Heart left ventricle (tissue), 16 donors: ENCODE measurements at places on chromosomes 5 and 9.
A peak's percentile ranks its signal among the peaks of the same experiment; 100 is the strongest.

DNA sequence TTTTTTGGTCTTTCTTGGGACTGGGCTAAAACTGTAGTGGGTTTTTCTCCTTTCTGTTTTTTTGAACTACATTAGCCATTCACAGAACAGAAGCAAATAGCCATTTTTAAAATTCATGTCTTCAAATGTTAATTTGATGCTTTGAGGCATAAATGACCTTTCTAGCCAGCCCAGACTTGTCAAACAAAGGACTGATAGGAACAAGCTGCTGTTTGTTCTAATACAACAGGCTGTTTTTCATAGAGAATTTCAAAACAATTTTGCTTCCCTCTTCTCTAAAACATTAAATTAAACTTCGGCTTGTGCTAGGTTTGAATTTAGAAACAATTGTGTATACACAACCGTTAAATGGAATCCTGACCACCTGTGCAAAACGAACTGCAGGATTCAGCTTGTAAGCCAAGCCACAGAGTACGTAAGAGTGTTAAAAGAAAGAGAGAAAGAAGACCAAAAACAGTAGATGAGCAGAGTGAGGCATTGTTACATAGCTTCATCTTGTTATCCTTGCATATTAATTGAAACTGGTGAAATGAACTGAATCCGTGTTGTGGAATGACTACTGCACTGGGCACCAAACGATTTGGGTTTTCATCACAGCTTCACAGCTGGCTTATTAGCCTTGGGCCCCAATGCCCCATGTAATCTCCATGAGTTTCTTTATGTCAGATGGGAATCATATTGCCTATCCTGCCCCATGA, 100.0 kb downstream of the ZSWIM6 start:
- no peak for DNase-seq

DNA sequence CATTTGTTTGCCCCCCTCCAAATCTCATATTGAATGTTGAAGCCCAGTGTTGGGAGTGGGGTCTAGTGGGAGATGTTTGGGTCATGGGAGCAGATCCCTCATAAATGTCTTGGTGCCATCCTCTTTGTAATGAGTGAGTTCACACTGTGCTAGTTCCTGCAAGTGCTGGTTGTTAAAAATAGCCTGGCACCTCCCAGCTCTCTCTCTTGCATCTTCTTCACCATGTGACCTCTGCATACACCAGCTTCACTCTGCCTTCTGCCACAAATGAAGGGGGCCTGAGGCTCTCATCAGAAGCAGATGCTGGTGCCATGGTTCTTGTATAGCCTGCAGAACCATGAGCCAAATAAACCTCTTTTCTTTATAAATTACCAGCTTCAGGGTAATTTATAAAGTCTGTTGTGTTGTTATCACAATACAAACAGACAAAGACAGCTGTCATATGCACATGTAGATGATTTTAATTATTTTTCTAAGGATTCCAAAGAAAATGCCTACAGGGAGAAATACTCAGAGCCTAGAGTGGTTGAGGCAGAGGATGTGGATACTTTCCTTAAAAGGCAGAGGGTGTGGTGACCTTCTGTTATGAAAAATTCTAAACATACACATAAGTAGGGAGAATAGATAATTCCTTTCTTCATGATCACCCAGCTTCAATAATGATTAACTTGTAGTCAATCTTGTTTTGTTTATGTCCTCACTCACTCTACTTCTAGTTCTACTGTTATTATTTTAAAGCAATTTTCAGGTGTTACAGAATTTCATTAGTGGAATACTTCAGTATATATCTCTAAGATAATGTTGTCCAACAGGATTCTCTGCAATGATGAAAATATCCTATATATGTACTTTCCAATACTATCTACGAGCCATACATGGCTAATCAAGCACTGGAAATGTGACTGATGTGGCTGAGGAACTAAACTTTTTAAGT, 75.1 kb upstream of the RANBP6 start:
- peak; percentile 16 for DNase-seq

DNA sequence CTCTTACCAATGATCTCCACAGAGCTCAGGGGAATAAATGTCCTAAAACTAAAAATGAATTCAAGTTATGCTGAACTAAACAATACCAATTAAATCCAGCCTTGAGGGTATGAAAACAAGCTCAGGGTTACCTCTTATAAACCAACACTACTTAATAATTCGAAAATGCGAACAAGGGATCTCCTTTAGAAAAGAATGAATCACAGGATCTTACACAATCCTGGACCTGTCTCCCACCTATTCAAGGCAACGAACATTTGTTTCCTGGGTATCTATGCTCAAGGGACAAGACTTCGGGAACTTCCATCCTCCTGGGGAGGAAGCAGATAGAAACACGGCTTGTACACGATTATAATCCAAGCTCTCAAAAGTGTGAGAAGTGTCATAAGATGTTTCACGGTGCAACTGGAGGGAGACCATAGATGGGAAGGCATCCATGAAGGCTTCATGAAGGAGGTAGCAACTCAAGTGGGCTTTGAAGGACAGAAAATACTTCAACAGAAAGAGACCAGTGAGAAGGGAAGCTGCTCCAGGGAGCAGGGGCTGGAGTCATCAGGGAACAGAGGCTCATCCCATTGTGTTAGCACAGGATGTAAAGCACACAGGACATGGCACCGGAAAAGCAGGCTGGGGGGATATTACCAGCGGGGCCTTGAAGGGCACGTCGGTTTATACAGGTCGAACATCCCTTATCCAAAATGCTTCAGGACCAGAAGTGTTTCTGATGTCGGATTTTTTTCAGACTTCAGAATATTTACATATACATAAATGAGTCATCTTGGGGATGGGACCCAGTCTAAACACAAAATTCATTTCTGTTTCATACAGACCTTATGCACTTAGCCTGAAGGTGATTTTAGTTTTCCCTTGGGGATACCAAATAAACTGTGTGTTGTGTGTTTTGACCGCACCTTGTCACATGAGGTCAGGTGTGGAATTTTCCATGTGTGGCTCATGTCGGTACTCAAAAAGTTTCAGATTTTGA, 87.4 kb downstream of the TLE1 start:
- DNase-seq, result no peak

DNA sequence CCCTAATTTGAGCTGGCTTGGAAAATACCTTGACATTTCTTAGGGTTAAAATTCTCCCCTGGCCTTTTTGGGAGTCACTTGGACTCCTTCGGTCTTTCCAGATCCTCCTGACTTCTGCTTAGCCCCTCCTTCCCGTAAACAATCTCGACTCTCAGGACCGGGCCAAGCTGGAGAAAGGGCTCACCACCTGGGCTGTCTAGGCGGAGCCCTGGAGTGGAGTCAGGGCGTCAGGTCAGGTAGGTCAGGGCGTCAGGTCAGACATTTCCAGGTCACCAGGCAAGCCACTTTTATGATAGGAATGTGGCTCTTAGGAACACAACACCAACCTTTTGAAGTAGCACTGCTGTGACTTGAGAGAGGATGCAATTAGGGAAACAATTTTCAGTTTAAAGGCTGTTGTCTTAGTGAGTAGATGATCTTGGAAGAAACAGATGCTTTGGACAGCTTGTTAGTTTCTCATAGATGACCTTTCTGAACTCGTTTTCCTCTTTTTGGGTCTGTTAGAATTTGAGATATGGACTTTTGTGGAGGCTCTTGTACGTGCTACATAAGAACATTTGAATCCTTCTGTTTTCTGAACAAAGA, 12.8 kb downstream of the OSTF1 start:
- no peak for DNase-seq

DNA sequence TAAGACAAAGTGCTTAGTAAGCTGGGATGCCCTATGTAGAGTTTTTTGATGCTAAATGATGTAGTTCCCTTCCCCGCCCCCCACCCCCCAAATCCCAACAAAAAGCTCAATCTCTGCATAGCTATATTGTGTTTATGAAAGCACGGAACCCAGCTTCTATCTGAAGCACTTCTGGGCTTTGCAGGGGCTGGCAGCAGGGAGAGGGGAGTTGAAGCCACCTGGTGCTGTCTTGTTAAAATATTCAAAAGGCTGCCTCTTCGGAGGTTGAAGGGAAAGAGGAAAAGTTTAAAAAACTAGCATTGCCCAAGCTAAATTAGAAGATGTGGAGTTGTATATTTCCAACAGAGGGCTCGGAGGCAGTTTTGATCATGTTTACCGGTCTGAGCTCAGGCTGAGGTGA, 5.0 kb upstream of the TNC start:
- no peak for DNase-seq

GRCh38 chr5:179452356-179453230, 97.8 kb upstream of the RUFY1 start:
- no peak for DNase-seq

DNA sequence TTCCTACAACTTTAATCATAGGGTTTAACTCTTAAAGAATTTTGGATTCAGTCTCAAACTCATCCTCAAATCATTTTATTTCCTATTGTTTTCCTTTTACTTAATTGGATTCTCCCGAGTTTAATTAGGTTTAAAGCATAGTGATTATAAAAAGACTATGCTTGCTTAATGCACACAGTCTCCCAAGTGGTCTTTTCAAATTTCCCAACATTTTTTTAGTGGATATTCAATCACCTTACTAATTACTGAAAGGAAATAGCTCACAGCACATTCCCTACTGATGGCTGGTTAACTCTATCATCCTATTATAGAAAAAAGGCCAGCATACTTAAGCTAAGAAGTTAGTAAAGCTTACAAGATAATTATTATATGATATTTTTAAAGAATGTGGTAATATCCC, 170.6 kb downstream of the PRDM9 start:
- DNase-seq, result no peak

DNA sequence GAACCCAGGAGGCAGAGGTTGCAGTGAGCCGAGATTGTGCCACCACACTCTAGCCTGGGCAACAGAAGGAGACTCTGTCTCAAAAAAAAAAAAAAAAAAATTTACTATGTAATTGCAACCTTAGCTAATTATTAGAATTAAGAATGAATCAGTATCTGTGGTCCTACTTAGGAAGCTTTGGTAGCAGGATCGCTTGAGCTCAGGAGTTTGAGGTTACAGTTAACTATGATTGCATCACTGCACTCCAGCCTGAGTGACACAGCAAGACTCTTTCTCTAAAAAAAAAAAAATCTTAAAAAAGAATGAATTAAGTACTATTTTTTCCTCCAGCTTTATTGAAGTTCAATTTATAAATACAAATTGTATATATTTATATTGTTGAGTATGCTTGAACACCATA, 16.7 kb downstream of the NDUFAF2 start:
- DNase-seq, result no peak

- DNase-seq, result no peak
Measured at GRCh38 chr5:36054647-36055046, 12.0 kb downstream of the UGT3A2 start.

DNA sequence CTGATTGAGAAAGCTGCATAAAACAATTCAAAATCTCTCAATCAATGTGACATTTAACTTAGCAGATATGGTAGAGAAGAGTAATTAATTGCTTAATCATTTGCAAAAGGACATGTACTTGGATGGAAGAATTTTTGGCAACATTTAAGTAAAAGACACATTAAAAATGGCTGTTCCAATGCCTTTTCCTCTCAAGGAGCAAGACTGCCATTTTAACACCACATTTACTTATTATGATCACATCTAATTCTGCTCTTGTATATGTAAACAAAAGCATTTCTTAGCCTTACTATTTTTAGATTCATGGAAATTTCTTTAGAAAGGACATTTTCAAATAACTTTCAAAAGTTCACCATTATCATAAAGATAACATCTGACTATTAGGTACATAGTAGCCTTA, 360.0 kb downstream of the HINT1 start:
- DNase-seq, result no peak

- no peak for DNase-seq
Measured at GRCh38 chr9:137588891-137589290, 1.4 kb downstream of the ZMYND19 start.

DNA sequence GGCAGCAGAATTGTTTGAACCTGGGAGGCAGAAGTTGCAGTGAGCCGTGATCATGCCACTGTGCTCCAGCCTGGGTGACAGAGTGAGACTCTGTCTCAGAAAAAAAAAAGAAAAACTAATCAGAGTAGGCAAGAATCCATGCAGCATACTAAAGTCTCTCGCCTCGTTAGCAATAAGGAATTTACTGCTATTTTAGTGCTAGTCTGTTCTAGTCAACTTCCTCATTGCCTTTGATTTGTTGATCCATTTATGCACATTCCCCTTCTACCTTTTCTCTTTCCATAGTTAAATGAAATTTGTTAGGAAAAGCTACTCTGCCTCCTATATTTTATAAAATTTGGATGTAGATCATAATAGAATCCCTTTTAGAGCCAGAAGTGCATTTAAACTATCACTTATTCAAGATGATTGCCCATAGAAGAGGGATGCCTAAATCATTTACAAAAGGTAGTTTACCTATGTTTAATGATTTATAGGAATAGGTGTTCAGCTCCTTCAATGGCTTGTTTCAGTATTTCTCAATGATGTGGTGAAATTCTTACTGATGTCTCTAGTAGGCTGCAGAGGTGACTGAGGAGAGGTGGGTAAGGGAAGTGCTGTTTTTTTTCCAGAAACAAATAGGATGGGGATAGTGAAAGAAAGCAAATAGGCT, 1.9 kb downstream of the LRRC19 start:
- DNase-seq, result no peak
